ENCODE measurements at places on chromosomes 12 and 14.

- no peak for DNase-seq
Measured at GRCh38 chr12:124408822-124409517, 114.1 kb downstream of the RFLNA start.

- DNase-seq: no peak
Measured at GRCh38 chr12:120466560-120467315, 2.8 kb downstream of the SRSF9 start.

DNA sequence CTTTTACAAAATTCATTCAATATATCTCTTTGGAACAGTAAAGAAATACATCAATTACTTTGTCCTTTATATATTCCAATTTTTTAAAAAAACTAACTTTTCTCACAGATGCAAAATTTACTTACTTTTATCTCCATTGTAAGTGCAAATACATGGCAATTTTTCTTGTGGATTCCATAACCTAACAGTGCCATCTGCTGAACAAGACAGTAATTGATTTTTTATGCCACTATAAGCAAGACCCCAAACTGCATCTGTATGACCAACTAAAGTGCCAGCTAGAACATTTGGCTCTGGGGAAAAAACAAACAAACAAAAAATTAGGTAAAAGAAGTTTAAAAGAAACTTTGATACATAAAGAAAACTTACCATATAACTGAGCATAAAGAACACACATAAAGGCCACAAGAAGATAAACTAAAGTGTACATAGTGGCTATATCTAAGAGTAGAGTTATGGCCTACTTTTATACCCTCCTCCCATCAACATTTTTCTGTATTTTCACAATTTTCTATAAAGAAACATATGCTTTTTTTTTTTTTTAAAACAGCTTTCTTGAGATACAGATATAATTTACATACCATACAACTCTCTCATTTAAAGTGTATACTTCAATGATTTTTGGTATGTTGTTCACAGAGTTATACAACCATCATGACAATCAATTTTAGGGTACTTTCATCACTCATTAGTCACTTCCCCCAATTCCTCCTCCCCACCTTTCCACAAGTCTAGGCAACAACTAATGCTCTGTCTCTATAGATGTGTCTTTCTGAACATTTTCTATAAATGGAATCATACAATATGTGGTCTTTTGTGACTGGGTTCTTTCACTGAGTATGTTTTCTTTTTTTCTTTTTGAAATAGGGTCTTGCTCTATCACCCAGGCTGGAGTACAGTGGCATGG is 32.6 kb downstream of the COCH start:
- DNase-seq: no peak

DNA sequence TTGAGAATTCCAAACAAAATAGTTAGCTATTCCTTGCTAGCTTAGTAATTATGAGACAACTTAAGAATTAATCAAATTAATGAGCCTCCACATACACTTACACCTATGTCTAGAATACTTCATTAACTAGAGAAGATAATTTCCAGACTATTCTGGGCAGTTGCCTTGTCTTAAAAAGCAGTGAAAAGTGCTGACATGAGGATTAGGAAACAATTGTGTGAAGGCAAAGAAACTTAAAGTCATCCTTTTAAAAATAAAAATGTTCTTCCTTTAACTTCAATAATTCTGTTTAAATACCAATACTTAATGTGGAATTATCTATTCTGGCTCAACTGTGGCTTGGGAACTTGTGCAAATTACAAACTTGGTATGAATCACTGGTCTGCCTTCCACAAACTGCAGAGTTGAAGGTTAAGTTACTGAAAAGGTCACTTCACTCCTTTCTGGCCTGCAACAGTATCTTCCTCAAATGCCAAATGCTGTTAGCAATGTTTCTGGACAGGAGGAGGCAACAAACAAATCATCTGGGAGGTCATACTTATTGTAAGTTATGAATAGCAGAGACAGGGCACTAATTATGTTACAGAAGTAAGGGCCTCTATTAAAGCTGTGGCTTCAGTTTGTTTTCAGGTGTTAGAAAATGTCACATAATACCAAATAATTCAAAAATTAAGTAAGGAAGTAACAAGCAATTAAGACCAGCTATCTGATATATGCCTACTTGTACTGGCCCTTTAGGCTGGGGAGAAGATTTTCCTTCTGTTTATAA is 19.2 kb downstream of the PPTC7 start:
- no peak for DNase-seq

- DNase-seq: no peak
Measured at GRCh38 chr12:53313996-53314395, 7.4 kb downstream of the AAAS start.

DNA sequence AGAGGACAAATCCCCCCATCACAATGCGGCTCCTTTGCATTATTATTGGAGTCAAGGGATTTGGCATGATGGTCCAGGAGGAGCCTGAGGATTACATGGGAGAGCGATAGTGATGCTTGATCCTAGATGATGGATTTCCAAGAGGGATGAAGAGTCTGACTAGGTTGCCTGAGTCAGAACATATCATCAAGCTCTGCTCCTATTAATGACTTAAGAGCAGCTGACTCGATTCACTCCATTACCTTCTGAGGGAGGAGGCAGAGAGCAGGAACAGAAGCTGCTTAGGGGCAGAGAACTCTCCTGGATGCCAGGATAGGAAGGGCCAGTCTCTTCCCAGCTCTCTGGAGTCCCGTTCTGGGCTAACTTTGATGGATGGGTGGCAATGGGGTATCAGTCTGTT is 54.0 kb upstream of the CISTR start:
- no peak for DNase-seq

GRCh38 chr12:67263471-67263870 is 5.7 kb upstream of the CAND1 start:
- DNase-seq: no peak

GRCh38 chr12:8637244-8637643 is 24.6 kb upstream of the AICDA start:
- no peak for DNase-seq

- no peak for DNase-seq
Measured at GRCh38 chr14:103724116-103724515, 8.5 kb downstream of the ZFYVE21 start.

GRCh38 chr14:32015166-32015565 is 61.9 kb upstream of the ARHGAP5 start:
- DNase-seq: no peak

- no peak for DNase-seq
Measured at GRCh38 chr12:524167-524951, 64.6 kb downstream of the B4GALNT3 start.

DNA sequence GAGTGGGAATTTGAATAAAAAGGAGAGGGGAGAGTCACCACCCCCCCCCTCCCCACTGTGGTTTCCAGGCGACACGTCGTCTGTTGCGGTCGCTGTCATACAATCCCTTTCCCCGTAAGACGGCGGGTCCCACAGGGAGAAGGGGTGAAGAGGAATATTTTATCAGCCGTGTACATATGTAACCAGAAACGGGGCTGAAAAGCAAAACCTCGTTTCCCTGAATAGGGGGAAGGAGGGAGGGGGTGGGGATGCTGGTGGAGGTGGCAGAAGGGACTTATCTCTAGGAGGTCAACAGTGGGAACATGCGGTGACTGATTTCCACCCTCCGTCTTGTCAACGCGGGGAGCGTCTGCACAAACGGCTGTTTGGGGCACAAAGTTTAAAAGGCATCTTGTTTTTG is 171.4 kb downstream of the RBM19 start:
- DNase-seq: no peak

- DNase-seq: no peak
Measured at GRCh38 chr12:107779077-107779831, 4.8 kb downstream of the ASCL4 start.

GRCh38 chr12:101729842-101730241 is 9.4 kb downstream of the SYCP3 start:
- DNase-seq: no peak

- DNase-seq: no peak
Measured at GRCh38 chr12:7666595-7666994, 887 bp upstream of the APOBEC1 start.

DNA sequence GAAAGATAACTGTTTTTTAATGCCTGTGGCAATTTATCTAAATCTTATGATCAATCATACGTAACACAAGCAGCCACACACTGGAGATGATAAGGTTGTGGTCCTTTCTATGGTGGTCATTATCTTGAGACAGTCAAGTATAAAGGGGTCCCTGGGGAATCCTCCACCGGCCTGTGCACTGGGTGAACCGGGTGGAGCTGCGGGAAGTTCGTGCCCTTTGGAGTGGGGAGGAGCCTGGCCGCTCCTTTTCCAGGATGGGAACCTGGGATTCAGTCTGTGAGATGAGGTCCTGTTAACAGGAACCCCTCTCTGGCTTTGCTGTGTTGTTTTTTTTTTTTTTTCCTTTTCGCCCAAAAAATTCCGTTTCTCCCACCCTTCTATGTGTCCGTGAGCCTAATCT is 167.5 kb upstream of the RPL10L start:
- DNase-seq: no peak

DNA sequence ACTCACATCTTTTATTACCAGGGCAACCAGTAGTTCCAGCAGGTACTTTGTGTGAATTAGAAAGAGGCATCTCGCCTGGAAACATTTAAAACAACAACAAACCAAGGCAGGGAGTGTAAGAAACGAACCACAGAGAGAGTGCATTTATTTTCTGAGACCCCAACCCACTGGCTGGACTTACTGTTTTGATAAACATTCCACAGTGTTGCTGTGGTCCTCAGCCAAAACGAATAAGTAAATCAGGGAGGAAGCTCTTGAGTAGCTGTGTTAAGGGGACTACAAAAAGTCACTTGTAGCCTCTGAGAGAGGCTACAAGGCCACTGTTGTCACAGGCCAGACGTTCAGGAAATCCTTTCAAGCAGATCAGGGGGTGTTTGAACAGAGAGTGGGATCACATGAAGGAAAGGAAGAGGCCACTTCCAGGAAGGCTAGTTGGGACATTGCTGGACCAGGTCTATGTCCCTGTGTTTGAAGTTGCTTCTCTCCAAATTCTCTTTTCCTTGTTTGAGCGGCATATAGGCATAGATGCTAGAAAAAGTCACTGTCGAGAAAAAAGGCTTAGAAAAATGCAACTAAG is 33.8 kb downstream of the DMAC2L start:
- no peak for DNase-seq

DNA sequence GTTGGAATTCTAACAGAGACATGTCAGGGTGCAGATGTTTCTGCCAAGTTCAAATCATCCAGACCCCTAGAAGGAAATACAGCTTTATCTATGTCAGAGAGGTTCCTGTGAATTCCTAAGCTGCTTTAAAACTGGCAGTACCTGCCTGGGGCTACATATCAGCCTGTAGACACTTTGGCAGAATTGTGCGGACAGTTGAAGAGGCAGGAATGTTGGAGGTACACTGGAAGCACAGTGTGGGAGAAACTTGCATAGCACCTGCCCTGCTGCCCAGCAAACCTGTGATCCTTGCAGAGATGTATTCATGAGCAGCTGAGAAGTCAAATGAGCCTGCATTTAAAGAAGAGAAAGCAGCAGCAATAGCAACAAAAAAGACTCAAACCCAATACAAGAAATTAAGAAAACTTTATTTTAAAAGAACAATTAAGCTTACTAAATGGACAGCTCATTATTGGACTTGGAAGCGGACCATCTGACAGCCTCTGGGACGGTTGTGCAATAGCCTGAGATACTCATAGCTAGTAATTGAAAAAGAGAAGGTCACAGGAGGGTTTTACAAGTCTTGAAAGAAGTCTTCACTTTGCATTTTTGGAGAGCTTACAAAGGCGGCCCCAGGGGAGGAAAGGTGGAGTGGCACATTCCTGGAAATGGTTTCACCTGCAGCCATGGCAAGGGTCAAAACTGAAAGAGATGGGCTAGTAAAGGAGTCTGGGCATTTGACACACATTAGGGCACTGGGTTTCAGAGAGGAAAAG is 280.9 kb upstream of the FLRT2 start:
- no peak for DNase-seq

DNA sequence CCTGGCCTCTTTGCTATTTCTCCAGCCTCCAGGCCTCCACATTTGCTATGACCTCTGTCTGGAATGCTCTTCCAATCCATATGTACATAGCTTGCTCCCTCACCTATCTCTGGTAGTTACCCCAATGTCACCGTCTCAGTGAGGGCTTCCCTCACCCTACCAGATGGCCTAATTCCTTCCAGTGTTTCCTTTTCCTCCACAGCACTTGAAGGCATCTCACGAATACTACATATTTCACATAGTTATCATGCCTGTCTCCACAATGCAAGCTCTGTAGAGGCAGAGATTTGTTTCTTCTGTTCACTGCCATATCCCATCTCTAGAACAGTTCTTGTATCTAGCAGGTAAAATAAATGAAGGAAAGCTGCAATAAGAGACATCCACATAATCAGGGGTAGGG is 21.3 kb upstream of the HSP90B1 start:
- DNase-seq: no peak

DNA sequence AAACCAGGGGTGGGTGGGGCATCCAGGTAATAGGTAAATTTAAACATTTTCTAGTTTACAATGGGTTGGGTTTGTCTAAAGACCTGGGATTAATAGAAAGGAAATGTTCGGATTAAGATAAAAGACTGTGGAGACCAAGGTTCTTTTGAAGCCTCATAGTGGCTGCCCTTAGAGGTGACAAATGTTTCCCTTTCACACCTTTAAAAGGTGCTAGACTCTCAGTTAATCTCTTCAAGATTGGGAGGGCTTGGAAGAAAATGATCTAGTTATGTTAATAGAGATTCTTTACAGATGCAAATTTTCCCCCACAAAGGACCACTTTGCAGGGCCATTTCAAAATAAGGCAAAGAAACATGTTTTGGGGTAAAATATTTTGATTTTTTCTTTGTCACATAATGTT is 39.0 kb downstream of the TMTC2 start:
- DNase-seq: no peak

GRCh38 chr14:81449576-81449975 is 49.5 kb upstream of the STON2 start:
- no peak for DNase-seq

DNA sequence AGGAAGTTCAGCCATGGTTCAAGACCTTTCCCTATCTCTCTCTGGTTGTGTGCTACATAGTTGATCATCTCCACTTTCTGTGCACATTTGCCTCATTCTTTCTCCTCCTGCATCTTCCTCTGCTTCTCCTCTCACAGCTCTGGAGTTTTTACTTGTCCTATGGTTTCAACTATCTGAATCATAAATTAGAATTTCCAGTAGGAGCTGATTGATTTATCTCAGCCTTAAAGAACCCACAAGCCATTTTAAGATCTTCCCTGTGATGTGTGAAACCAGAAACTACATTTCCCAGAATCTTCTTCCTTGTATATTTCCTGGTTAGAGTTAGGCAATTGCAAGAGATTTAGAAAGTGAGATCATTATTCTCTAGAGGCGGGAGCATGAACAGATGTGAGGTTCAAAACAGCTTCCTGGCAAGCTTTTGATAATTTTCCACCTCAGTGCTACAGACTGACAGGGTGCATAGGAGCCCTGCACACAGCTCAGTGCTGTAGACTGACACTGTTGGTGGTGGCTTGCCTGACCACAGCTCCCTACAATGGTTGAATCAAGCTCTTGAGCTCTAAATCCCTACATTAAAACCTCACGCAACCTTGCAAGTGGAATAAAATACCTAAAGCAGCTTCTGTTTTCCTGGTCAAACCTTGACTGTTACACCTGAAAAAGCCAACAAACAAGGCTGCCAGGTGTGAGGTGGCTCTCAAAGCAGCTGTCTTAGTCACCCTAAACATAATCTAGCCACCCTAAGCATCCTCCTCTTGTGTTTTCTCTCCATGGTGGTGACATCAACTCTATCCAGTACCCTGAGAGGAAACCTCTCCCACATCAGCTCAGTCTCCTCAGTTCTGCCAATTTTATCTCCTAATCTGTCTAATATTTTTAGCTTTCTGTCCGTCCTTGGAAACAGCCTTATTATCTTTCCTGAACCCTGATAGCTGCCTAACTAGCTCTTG is 21.5 kb upstream of the IFNG start:
- DNase-seq: no peak
